EH (cell line): ENCODE measurements at places on chromosomes 5 and 9.

- DNase-seq, result peak; percentile 82
Observed at GRCh38 chr5:78597974-78598371, 50.6 kb downstream of the LHFPL2 start.

GRCh38 chr5:54676481-54677340 is 159.2 kb downstream of the SNX18 start:
- DNase-seq, result no peak

GRCh38 chr9:121598167-121598964 is 53.1 kb upstream of the DAB2IP start:
- DNase-seq, result peak; percentile 95

DNA sequence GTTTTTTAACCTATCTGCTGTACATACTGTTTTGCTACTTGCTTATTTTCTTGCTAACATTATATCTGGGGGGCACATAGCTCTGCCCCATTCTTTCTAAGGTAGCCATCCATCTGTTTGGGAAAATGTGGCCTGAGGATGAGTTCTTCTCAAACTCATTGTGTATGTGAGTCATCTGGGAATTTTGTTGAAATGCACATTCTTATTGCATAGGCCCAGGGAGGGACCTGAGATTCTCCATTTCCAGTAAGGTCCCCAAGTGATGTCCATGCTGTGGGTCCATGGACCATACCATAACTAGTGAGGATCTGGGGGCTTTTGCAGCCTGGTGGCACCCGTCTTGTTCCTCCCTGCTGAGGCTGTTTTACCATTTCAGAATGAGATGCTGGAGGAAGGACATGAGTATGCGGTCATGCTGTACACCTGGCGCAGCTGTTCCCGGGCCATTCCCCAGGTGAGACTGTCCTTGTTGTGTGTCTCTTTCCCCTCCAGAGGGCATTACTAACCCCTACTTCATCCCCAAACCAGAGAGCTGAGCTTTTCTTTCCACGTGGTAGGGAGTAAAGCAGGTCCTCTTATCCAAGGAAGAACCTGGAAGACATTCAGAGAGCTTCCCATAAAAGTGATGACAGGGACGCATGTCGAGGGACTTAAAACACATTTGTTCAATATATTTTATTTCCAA is 28.6 kb downstream of the CYFIP2 start:
- peak; percentile 21 for DNase-seq

- DNase-seq, result no peak
Observed at GRCh38 chr9:99876190-99876589, 30.3 kb upstream of the STX17 start.
